ENCODE measurements at places on chromosomes 13 and 19. TPM values are rescaled to one million over a fixed set of nuclear protein-coding genes. Genes with fewer than 3 reads are reported as not detected.

DNA sequence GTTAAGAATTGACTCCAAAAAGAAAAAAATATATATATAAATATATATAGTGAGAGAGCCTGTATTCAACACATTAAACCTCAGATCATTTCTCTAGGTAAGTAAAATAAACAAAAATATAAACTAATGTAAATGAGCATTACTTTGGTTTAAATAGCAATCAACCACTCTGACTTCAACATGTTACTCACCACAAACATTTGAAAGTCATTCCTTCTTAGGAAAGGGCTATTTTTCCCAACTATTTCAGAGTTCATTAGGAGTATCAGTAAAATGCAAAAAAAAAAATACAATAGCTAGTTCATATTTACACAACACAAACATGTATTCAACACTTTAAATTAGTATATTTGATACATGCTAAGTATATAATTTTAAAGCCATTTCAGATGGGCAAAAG is 40.5 kb downstream of the KLF12 start:
- no peak overlapping the region for H3K27ac ChIP-seq
- no peak for DNase-seq
- H3K36me3 ChIP-seq: peaks cover 4% of the 10 kb centered on the region
- H3K4me1 ChIP-seq: peaks cover 57% of the 10 kb centered on the region
- no peak overlapping the region for H3K4me3 ChIP-seq

- H3K36me3 ChIP-seq: no peaks in the 10 kb centered on the region
- no peak overlapping the region for H3K27ac ChIP-seq
- H3K4me1 ChIP-seq: no peaks in the 10 kb centered on the region
- no peaks in the 10 kb centered on the region for H3K27me3 ChIP-seq
- no peak overlapping the region for H3K4me3 ChIP-seq
Observed at GRCh38 chr13:109333893-109334651, 452.3 kb downstream of the IRS2 start.

- peaks cover 3% of the 10 kb centered on the region for H3K27me3 ChIP-seq
- H3K4me1 ChIP-seq: peaks cover 5% of the 10 kb centered on the region
- no peaks in the 10 kb centered on the region for H3K36me3 ChIP-seq
- H3K27ac ChIP-seq: no peak overlapping the region
- no peak overlapping the region for H3K4me3 ChIP-seq
- DNase-seq: no peak
Observed at GRCh38 chr19:41174297-41174928, 18.6 kb upstream of the CYP2S1 start.

DNA sequence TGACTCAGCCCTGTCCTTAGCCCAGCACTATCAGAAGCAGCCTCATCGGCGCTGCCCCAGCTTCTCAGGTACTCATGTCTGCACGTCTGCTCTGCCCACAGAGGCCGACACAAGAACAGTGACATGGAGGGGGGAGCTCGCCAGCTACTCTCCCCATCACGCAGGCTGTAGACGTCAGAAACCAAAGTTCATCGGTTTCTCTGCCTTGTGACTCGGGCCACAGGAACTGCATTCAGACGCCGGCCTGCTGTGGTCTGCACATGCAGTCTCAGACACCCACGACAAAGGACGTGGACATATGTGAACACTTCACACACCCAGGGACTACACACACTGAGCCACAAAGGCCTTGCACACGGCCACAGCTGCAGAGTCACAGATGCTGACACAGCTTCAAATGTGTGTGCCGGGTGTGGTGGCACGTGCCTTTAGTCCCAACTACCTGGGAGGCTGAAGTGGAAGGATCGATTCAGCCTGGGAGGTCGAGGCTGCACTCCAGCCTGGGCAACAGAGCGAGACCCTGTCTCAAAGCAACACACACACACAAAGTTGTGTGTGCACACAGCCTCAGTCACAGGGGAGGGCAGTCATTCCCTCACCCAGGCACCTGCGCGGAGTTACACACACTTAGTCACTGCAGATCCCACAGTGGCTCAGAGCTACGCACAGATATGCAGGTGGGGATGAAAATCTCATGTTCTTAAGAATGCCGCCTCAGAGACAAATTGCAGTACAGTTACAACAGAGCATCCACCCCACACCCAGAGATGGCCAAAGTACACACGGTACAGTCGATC is 4.9 kb upstream of the ZFP36 start:
- H3K27ac ChIP-seq: peak overlapping the region; percentile 91
- no peaks in the 10 kb centered on the region for H3K27me3 ChIP-seq
- peaks cover 18% of the 10 kb centered on the region for H3K36me3 ChIP-seq
- H3K4me3 ChIP-seq: peak overlapping the region; percentile 89

CRLF1 gene
- not detected for total RNA-seq

SELENOV gene
- total RNA-seq: not detected

- no peaks in the 10 kb centered on the region for H3K4me1 ChIP-seq
- H3K27ac ChIP-seq: no peak overlapping the region
- H3K4me3 ChIP-seq: no peak overlapping the region
- no peak for DNase-seq
Observed at GRCh38 chr13:112453207-112453829, 77.2 kb downstream of the SPACA7 start.

GRCh38 chr19:29121684-29122083 is 91.3 kb downstream of the UQCRFS1 start:
- H3K27me3 ChIP-seq: no peaks in the 10 kb centered on the region
- DNase-seq: no peak
- no peak overlapping the region for H3K4me3 ChIP-seq
- no peaks in the 10 kb centered on the region for H3K36me3 ChIP-seq
- no peak overlapping the region for H3K27ac ChIP-seq
- no peaks in the 10 kb centered on the region for H3K4me1 ChIP-seq

GRCh38 chr13:23776698-23777574 is 112.3 kb downstream of the MIPEP start:
- no peak overlapping the region for H3K27ac ChIP-seq
- H3K4me1 ChIP-seq: peaks cover 26% of the 10 kb centered on the region
- H3K27me3 ChIP-seq: peaks cover 48% of the 10 kb centered on the region
- H3K4me3 ChIP-seq: no peak overlapping the region
- DNase-seq: no peak
- peaks cover 9% of the 10 kb centered on the region for H3K36me3 ChIP-seq

TMEM272 gene
- total RNA-seq: not detected

DNA sequence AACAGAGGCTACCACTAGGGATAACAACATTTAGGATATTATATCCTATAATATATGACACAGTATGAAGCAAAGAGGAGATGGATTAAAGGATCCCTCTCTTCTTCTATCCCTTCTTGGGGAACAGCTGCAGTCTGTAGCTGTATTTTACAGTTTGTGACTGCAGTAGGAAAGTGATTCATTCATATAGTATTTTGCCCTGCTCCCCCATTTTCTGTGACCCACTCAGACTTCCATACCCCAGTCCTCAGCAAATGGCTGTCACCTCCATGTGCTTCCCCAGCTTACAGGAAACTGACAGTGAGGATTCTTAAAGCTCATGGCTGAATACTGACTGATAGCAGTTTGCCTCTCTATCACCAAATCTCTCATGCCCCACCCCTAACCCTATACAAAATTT is 27.5 kb downstream of the MICU2 start:
- no peaks in the 10 kb centered on the region for H3K27me3 ChIP-seq
- peaks cover 32% of the 10 kb centered on the region for H3K4me1 ChIP-seq
- H3K27ac ChIP-seq: no peak overlapping the region

DNA sequence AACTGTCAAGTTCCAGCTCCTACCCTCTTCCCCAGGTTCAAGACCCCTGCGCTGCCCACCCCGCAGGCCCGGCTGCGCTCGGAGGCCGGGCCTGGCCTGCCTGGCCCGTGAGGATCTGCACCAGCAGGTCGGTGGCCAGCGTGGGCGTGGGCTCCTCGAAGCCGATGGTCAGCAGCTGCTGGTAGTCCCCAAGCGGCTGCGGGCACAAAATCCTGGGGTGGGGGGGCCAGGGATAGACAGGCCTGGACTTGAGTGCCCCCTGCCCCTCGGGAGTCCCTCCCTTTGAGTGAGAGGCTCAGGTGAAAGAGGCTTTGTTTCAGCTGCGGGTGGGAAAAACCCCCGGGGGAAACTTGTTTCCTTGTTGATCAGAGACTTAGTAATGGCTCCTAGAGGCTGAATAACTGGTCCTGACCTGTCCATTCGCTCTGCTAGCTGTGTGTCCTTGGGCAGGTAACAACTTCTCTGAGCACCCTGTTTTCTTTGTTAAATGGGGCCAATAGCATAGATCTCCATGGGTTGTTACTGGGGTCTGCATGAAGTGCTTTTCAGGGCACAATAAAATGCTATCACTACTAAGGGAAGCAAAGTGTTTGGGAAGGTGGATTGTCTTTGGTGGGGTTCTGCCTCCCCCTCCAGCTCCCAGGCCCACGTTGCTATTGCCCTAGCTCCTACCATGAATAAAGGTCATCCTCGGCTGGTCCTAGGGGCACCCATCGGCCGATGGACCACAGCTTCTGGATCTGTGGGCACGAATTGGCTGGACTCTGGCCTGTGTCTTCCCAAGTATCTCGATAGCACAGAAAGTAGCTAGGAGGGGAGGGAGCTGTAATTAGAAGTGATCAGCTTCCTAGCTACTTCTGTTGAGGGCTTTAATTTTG is 3.5 kb downstream of the C19orf67 start:
- peaks cover 17% of the 10 kb centered on the region for H3K4me1 ChIP-seq
- H3K27me3 ChIP-seq: no peaks in the 10 kb centered on the region
- H3K4me3 ChIP-seq: peak overlapping the region; percentile 94
- peak overlapping the region; percentile 95 for H3K27ac ChIP-seq
- H3K36me3 ChIP-seq: peaks cover 6% of the 10 kb centered on the region

FCER2 gene
- 191 TPM for total RNA-seq

- DNase-seq: no peak
- H3K27ac ChIP-seq: no peak overlapping the region
- H3K36me3 ChIP-seq: no peaks in the 10 kb centered on the region
- H3K4me1 ChIP-seq: no peaks in the 10 kb centered on the region
- peaks cover 3% of the 10 kb centered on the region for H3K27me3 ChIP-seq
- H3K4me3 ChIP-seq: no peak overlapping the region
Observed at GRCh38 chr13:108924134-108924533, 294.7 kb downstream of the MYO16 start.

DNA sequence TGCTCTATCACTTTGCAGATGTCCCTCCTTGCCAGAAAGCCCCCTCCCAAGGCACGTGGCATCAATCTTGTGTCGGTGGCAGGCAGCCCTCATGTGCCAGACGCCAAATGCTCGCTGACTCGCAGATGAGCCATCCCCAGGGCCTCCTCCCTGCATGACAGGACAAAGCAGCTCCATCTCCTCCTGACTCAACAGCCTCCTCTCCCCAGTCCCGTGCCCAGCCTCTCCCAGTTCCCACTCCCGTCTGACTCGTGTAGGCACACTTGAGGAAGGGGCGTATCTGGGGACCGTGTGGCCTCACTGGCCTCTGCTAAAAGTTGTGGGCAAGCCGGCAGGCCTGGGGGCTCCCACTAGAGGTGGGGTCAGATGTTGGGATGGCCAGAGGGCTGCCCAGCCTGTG is 133.6 kb downstream of the STK24 start:
- H3K4me3 ChIP-seq: no peak overlapping the region
- no peaks in the 10 kb centered on the region for H3K27me3 ChIP-seq
- peaks cover 15% of the 10 kb centered on the region for H3K36me3 ChIP-seq
- no peak overlapping the region for H3K27ac ChIP-seq
- DNase-seq: no peak

DNA sequence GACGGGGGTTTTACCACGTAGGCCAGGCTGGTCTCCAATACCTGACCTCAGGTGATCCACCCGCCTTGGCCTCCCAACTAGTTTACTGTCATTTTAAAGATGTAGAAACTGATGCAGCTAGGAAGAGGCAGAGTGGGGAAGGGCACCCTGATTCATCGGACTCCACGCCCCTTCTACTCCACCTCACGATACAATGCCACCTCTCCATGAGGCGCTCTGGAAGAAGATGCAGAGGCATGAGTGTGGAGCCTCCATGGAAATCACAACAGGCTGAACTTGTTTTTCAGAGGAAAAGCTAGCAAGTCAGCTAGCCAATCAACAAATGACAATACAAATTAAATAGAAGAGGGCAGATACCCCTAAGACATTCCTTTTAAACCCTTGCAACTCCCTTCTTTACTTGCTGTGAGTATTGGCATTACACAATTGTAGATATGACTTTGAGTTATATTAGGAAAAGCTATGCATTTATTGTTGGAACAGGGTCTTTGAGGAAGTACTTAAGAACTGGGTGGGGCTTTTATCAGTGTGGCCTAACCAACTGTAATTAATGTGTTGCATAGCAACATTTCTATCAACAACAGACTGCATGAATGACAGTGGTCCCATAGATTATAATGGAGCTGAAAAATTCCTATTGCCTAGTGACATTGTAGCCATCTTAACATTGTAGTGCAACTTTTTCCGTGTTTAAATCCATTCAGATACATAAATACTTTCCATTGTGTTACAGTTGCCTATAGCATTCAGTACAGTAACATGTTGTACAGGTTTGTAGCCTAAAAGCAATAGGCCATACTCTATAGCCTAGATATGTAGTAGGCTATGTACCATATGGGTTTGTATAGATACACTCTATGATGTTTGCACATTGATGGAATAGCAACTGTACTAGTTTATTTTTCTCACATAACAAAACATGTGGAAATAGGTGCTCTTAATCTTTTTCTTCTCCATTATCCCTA is 17.6 kb downstream of the WDFY2 start:
- peaks cover 56% of the 10 kb centered on the region for H3K4me1 ChIP-seq
- no peaks in the 10 kb centered on the region for H3K27me3 ChIP-seq
- peaks cover 3% of the 10 kb centered on the region for H3K36me3 ChIP-seq

GRCh38 chr19:18596752-18597157 is 8.2 kb downstream of the REX1BD start:
- peaks cover 16% of the 10 kb centered on the region for H3K27me3 ChIP-seq
- H3K4me1 ChIP-seq: peaks cover 15% of the 10 kb centered on the region
- DNase-seq: no peak
- no peaks in the 10 kb centered on the region for H3K36me3 ChIP-seq
- no peak overlapping the region for H3K4me3 ChIP-seq
- H3K27ac ChIP-seq: no peak overlapping the region

DNA sequence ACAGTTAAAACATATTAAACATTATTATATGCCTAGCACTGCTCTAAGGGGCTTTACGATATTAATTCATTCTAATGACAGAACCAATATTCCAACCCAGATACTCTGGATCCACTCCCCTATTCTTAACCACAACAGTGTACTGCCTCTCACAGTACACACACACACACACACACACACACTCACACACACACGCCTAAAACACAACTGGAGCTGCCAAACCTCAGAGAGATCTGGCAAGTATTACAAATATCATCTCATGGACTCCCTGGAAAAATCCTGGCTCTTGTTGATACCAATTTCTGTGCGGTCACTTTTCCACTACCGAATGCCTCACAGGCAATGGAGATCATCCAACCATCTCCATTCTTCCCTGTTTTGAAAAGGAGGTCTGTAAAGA is 1.3 kb downstream of the ZNF780A start:
- peaks cover 25% of the 10 kb centered on the region for H3K36me3 ChIP-seq
- H3K4me3 ChIP-seq: peak overlapping the region; percentile 100
- DNase-seq: no peak
- peaks cover 35% of the 10 kb centered on the region for H3K4me1 ChIP-seq

DNA sequence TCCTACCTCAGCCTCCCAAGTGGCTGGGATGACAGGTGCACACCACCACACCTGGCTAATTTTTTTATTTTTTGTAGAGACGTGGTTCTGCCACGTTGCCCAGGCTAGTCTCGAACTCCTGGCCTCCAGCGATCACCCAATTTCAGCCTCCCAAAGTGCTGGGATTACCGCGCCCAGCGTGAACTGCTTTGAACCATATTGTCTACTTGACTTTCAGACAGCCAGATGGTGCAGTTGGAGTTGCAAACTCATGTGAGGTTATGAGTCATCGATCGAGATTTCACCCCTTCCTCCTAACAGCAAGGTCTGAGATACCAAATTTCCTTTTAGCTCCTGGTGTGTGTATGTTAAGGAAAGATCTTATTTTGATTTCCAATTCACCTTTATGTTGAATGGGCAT is 2.7 kb downstream of the SLC27A1 start:
- no peak overlapping the region for H3K4me3 ChIP-seq
- no peak for DNase-seq
- H3K27me3 ChIP-seq: no peaks in the 10 kb centered on the region
- no peak overlapping the region for H3K27ac ChIP-seq

All from activated B cell treated with CpG ODN at 0.5 μM for 24 hours (primary cell).